ENCODE measurements at places on chromosomes 3 and 15.

GRCh38 chr3:103977417-103977816 is 1389.3 kb upstream of the ALCAM start:
- no peak for DNase-seq

DNA sequence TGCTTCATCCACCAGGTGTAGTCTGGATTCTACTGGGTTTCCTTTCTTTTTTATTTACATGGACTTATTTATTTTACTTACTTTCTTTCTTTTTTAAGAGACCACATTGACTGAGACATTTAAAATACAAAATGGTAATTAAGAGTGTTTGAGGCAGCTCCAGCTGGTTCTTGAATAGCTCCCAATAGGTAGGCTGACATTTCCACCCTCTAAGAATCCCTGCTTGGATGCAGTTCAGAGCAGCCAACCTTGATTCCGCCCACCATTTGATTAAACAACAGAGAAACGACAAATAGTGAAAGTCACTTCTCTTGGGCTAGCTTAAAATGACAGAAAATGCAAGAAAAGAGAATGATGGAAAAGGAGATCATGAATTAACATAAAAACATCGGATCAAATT is 270.5 kb downstream of the TUSC7 start:
- DNase-seq, result no peak

DNA sequence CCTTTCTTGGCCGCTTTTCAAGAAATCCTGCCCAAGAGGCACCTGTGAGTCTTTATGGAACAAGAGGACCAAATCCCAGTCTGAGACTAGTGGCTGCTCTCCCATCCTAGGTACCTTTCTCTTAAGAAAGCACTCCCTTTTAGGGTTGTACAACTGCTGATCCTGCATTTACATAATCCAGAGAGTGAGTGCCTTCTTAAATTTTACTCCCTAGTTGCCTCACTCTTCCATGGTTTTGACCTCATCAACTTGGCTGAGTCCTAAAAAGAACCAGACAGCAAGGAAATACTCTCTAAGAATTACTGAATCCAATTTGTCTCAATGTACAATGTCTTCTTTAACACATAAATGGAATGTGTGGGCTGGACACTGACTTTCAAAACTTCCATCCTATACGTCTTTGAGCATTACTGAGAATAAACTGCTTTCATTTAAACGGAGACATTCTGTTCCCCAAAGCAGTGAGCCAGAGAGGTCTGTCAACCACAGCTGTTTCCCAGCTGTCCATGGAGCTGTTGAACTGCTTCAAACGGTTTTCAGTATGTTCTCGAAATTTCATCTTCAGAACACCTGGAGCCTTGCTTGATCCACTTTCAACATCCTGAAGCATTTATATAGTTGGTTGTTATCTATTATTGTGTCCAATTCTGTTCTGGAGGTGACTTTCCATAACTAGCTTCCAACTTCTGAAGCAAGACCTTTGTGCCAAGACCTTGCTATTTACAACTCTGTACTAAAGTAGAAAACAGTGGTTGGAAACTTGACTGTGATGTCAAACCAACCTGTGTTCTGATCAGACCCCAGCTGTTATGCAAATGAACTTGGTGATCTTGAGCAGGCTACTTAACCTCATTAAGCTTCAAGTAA is 179.1 kb downstream of the SLC9A9 start:
- DNase-seq, result no peak

- DNase-seq, result no peak
Measured at GRCh38 chr3:124962403-124962940, 27.9 kb upstream of the MUC13 start.

GRCh38 chr3:30836141-30836540 is 58.3 kb downstream of the GADL1 start:
- no peak for DNase-seq

GRCh38 chr3:13647298-13648059 is 98.6 kb downstream of the FBLN2 start:
- DNase-seq, result no peak

- DNase-seq, result no peak
Measured at GRCh38 chr3:187986514-187986934, 167.4 kb upstream of the LPP start.

- no peak for DNase-seq
Measured at GRCh38 chr3:33380653-33381052, 59.6 kb downstream of the UBP1 start.

DNA sequence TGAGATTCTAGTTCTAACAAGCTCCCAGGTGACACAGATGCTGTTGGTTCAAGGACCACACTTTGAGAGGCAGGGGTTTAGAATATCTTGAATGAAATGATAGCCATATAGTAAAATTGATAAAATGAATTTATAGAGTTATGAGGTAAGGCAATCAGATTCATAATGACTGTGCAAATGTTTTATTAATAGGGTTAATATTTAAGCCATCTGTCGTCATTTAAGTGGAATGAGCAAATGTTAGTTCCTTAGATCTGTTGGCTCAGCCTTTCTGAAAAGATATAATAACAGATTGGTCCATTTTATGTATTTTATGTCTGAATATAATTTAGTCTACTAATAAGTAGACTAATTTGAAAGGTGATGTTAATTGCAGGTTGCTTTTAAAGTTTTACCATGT is 12.9 kb downstream of the REC114 start:
- no peak for DNase-seq

- DNase-seq, result no peak
Measured at GRCh38 chr15:47484997-47485396, 232.3 kb upstream of the SEMA6D start.

DNA sequence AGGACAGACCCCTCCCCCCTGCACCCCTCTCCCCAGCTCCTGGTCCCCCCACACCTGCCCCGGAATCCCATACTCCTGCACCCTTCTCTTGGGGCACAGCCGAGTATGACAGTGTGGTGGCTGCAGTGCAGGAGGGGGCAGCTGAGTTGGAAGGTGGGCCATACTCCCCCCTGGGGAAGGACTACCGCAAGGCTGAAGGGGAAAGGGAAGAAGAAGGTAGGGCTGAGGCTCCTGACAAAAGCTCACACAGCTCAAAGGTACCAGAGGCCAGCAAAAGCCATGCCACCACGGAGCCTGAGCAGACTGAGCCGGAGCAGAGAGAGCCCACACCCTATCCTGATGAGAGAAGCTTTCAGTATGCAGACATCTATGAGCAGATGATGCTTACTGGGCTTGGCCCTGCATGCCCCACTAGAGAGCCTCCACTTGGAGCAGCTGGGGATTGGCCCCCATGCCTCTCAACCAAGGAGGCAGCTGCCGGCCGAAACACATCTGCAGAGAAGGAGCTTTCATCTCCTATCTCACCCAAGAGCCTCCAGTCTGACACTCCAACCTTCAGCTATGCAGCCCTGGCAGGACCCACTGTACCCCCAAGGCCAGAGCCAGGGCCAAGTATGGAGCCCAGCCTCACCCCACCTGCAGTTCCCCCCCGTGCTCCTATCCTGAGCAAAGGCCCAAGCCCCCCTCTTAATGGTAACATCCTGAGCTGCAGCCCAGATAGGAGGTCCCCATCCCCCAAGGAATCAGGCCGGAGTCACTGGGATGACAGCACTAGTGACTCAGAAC is 9.8 kb downstream of the MAP1A start:
- no peak for DNase-seq

GRCh38 chr15:95121191-95121590 is 889.8 kb downstream of the MCTP2 start:
- DNase-seq, result no peak

DNA sequence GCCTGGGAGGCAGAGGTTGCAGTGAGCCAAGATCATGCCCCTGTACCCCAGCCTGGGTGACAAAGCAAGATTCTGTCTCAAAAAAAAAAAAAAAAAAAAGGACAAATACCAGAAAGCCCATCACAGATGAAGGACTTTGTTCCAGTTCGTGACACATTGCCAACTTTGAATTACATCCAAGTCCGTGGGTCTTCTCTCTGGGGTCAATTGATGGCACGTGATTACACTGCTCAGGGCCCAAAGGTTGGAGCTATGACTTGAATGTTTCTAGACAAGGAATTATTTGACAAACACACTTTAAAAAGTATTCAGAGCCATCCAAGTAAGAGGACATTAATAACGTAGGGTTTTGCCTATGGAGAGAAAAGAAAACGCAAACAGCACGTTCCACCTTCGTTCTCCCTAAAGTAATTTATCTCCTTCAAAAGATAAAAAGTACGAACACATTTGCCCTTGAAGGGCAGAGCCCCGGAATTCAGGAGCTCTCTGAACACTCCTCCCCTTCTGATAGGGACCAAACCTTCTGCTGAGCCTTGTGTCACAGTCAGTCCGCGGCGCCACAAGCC is 31.3 kb upstream of the ST3GAL6 start:
- no peak for DNase-seq

- no peak for DNase-seq
Measured at GRCh38 chr3:72310419-72311380, 525.8 kb upstream of the PROK2 start.

DNA sequence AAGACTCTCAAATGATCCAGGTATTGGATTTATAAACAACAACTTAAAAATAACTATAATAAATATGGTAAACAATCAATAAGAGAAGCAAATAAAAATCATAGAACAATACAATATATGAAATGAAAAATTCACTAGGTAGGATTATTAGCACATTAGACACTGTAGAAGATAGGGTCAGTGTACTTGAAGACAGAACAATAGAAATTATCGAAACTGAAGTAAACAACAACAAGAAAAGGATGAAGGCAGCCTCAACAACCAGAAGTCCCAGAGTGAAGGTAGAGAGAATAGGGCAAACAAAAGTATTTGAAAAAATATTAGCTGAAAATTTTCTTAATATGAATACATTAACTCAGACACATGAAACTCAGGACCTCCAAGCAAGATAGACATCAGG is 11.9 kb downstream of the IQCB1 start:
- DNase-seq, result no peak

DNA sequence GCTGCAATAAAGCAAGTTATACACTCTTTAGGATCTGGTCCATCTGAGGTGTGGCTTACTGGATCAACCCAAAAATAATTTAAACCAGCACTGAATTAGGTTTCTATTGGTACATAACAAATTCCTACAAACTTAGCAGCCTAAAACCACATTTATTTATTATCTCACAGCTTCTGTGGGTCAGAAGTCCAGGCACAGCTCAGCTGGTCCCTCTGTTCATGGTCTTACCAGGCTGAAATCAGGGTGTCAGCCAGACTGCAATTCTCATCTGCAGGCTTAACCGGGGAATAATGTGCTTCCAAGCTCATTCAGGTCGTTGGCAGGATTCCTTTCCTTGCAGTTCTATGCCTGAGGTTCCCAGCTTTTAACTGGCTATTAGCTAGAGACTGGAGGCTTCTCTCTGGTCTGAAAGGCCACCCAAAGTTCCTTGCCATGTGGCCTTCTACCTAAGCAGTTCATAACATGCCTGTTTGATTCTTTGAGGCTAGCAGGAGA is 477.4 kb upstream of the WNT5A start:
- no peak for DNase-seq

DNA sequence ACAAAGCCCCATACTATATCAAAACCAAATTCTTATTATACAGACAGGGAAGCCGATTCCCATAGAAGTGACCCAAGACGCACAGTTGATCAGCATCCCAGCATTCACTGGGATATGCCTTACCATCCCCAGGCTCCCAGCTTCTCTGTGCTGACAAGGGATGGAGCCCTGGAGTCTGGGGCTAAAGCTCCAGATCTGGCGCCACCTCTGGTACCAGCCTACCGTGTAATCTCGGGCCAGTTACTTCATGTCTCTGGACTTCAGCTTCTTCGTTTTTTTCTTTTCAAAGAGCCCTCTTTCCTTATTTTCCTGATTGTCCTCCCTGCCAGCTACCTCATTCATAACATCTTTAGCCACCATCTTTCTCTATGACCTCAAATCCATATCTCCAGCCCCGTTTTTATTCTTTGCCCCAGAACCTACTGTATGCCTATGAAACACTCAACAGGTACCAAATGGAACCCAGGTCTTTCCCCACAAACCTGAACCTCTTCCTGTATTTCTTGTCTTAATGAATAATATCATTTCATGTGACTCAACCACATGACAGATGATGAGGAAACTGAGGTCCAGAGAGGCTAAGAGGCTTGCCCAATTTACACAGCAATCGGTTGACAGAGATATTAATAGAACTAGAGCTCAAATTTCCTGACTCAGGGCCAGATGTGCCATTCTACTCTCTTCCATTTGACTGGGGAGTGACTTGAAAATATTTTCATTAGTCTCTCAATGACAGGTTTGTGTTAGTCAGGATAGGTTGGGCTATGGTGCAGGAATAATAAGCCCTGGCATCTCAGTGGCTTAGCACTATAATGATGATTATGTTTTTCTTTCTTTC is 85.4 kb upstream of the TLE3 start:
- no peak for DNase-seq

DNA sequence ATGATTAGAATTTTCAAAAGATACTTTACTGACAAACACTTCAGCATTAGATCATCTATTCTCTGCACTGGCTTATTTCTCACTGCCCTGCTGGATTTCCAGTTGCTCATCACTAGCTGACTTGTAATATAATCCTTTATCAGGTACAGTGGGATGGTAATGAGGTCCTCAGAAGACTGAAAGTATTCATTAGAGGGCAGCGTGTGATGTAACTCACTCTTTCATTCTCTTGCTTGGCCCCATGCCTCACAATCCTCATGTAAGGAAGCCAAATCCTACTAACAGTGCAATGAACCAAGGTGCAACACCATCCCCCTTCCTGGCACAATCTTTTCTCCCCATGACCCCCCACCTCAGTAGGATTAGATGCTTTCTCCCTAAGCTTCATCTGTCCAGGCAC is 289.9 kb downstream of the CTNNB1 start:
- no peak for DNase-seq

- no peak for DNase-seq
Measured at GRCh38 chr15:61049028-61049427, 180.1 kb downstream of the RORA start.

DNA sequence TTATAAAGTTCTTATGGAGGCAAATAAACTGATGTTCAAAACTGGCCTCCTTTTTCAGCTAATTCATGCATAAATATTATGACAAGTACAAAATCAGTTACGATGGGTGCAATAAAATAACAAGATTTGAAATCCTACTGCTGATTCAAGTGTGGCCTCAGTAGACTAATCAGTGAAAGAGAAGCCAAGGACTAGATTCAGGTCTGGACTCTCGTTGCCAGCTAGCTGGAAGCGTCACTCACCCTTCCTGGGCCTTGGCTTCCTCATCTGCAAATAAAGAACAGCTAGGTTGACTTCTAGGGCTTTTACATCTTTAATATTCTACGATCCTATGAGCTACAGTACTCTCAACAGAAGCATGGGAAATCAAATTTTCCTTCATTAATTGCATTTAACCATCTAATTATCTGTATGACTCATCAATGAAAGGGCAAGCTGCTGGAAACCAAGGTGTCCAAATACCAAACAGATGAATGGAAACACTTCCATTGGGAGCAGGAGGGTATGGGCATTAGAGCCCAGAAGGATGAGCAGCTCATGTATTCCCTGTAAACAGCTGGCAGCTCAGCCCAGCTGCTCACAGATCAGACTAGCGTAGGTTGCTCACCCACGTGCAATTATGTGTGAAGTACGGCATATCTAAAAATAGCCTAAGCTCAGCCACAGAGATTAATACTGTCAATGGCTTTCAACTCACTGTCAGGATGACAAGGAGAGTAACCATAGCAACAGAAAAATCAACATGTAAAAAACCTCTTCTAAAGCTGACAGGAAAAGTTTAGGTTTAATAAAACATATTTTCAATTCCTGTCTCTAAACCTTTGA is 294.8 kb downstream of the PLCL2 start:
- DNase-seq, result no peak

Data from midbrain (tissue), 1 donor.